ENCODE measurements at places on chromosomes 6 and 20.
A peak's percentile ranks its signal among the peaks of the same experiment; 100 is the strongest.

- no peak for DNase-seq
Observed at GRCh38 chr20:46933150-46933549, 38.5 kb downstream of the EYA2 start.

- peak; percentile 51 for DNase-seq
Observed at GRCh38 chr6:99521633-99522151, 6.5 kb upstream of the USP45 start.

GRCh38 chr20:60272790-60273189 is 314.6 kb downstream of the CDH26 start:
- no peak for DNase-seq

GRCh38 chr20:42276718-42277602 is 658.8 kb upstream of the CHD6 start:
- DNase-seq = no peak

GRCh38 chr6:77464495-77464867 is 1.2 kb upstream of the HTR1B start:
- no peak for DNase-seq

DNA sequence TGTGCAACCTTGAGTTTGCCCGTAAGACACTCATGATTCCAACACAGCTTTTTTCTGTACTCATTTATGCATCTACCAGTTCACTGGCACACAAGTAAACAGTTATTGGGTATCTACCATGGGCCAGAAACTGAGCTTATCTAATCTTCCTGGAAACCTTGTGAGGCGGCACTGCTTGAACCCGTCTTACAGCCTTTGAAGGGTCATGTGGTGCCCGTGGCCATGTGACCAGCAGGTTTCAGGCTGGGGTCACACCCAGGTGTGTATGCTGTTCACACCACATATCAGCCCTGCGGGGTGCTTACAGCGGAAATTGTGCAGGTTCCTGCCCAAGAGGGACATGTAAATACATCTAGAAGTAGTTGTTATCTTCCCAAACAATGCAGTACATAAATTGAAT is 6.1 kb downstream of the THBD start:
- DNase-seq = no peak

GRCh38 chr6:169019727-169020491 is 233.7 kb downstream of the THBS2 start:
- DNase-seq = no peak

DNA sequence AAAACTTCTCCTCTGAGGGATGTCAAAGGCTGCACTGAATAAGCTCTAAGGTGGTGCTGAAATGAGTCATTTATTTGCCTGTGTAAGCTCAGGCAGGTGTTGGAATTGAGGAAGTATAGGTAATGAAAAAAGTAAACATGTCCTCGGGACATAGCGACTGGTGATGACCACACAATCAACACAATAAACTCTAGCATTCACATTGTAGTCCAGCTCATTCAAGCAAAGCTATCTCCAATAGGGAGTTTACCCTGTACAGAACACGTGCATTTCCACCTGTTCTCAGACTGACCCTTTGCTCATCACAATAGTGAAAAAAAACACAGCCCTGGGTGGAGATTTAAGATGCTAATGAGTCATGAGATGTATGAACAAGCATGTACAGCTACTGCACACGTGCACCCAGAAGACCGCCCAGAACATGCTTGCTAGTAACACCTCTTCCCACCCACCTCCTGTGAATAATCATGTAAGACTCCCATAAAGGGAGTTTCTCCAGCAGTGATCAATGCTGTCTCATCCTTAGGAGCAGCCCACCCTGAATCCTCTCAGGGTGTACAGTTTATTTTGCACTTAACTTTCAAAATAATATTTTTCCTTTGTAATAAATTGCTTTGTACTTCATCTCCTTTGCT is 33.0 kb upstream of the POU5F1 start:
- DNase-seq = no peak

- DNase-seq = no peak
Observed at GRCh38 chr6:29834564-29835436, 7.2 kb downstream of the HLA-G start.

DNA sequence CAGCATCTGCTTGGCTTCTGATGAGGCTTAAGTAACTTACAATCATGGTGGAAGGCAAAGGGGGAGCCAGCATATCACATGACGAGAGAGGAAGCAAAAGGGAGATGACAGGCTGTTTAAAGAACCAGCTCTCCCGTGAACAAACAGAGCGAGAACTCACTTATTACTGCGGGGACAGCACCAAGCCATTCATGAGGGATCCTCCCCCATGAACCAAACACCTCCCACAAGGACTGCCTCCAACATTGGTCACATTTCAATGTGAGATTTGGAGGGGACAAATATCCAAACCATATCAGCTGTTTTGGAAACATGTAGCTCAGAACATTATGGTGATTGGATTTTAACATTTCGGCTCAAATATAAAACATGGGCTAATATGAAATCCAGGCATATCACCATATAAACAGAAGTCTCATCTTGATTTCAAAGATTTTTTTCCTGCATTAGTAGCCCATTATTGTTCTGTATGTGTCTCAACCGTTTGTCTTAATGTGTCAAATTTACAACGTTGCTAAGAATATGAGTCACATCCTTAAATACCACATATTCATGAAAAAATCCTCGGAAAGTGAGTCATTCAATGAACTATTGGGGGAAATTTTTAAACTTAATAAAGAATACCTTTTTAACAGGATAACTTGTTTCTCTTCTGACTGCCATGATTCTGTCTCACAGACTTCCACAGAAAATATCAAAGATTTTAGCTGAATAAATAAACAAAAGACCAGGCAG is 894.3 kb downstream of the TFAP2A start:
- no peak for DNase-seq

GRCh38 chr6:105179244-105180065 is at the start of gene POPDC3:
Gene POPDC3, minus strand, starts transcription at chr6:105180014. Its CDS starts 18,105 bp downstream, at chr6:105161909.
- DNase-seq = peak; percentile 60

- DNase-seq = no peak
Observed at GRCh38 chr6:169229615-169230321, 23.9 kb downstream of the THBS2 start.

DNA sequence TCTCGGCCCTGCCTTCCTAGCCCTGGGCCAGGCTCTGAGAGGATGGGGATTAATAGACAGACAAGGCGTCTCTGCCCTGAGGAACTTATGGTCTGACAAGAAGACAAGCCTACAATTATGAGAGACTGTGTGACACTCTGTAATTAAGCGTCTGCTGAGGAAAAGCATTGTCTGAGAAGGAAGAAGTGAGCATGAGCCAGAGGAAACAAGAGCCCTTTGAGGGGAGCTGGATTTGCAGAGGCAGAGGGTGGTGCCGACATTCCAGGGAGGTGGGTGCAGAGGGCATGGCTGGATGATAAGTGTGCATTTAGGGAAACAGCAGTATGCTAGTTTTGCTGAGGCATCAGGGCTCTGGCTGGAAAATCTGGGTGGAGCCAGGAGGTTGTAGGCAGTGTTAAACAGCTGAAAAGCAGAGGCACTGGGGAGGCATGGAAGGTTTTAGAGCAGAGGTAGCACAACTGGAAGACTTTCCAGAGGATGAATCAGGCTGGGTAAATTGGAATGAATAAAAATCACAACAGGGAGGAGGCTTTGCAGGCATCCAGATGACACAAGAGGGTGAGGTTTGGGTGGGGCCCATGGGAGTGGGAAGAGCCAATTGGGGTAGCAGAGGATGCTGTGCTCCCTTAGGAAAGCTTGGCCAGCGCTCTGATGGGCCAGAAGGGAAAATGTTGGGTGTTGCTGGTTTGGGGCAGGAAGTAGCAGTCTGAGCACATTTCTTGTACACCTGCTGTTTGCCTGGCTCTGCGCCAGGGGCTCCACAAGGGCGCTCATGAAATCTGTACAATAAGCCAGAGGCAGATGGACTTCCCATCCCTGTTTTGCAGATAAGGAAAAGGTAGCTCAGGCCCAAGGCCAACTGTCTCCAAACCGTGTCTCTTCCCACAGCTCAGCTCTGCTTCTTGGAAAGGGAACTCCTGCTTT is 74.0 kb upstream of the MYL9 start:
- DNase-seq = no peak

DNA sequence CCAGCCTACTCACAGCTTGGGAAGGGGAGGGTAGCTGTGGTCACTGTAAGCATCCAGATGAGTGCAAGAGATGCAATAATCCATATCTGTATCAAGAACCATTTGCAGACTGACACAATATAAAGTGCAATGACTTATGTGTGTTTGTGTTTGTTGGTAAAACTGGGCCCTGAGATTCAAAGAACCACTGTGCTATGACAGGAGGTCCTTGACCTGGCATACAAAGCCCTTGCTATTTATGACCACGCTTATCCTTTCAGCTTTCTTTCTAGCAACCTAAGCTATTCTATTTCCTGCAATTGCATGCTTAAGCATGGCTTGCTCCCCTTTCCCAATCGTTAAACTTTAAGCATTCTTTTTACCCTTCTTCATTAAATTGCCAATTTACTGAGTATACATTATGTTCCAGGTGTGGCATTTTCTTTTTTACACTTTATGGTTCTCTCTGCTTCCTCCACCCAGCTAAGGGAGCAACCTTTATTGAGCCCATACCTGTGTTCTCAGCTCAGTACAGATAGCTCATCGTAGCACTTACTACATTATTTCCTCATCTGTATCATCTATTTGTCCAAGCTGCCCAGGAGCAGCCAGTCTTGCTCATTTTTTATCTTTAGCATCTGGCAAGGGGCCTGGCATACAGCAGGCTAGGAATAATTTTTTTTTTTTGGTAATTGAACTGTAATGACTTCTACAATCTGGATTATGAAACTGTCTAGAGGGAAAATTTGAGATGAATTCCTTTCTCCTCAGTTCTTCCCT is 3.5 kb downstream of the MCUR1 start:
- no peak for DNase-seq

DNA sequence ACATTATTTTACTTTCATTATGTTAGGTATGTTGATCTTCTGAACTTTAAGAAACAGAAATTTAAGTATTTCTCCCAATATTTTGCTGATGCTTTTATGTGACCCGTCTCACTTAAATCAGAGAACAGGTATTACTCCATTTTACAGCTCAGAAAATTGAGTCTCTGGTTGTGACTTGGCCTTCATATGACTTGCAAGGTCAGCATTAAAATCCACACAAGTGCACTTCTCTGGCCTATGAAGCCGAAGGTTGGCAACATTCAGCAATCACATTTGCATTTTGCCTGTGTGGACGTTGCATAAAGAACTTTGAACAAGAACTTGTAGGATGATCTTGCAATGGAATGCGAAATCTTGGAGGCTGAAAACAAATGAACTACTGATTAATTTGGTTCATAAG is 10.1 kb upstream of the MYLIP start:
- DNase-seq = no peak

DNA sequence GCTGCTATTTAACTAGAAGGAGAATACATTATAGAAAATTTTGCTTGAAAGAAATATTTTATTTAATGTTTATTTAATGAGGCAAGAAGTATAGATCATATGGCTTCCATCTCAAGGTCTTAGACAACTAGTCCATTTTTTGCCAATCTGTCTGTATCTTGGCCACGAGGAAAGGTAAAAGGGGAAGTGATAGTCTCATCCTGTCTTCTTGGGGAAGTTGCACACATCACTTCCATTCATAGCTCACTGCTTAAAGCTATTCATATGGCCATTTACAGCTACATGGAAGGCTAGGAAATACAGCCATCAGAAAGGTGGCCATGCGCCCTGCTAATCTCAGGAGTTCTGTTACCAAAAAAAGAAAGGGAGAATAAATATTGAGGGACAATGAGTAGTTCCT is 50.8 kb downstream of the METTL24 start:
- DNase-seq = no peak

DNA sequence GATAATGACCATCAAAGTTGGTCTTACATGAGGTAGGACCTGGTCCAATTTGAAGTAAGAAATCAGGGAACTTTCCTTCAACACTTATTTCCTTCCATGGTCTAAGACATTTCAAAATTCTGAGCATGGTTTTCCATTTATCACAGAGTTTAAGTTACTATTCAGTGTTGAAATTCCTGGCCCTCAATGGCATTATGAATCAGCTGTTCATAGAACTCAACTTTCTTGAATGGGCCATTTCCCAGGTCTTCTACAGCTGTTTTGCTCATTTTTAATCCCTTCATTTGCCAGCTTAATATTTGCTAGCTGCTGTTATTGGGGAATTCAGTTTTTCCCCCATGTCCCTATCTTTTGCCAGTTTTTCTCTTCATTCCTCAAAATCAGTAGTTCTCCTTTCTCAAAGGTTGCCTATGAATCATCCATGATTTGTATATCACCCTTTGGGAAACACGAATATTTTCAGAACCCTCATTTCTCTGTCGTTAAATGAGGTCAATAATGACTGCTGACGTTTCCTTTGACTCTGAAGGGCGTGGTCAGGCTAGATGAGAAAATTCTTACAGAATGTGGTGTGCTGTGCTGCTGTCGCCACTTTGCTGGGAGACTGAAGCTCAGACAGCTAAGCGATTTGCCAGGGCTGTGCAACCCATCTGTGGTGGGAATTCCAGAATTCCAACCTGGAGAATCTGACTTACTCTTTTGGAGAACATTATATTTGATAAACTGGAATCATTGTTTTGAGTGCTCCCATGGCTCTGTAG is 216.5 kb upstream of the FLRT3 start:
- DNase-seq = no peak

DNA sequence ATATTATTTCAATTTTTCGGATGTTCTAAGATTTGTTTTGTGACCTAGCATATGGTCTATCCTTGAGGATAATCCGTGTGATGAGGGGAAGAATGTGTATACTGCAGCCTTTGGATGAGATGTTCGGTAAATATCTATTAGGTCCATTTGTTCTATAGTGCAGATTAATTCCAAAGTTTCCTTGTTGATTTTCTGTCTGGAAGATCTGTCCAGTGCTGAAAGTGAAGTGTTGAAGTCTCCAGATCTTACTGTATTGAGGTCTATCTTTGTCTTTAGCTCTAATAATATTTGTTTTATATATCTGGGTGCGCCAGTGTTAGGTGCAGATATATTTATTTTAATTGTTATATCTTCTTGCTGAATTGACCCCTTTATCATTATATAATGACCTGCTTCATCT is 32.2 kb upstream of the SNAP91 start:
- DNase-seq = no peak

DNA sequence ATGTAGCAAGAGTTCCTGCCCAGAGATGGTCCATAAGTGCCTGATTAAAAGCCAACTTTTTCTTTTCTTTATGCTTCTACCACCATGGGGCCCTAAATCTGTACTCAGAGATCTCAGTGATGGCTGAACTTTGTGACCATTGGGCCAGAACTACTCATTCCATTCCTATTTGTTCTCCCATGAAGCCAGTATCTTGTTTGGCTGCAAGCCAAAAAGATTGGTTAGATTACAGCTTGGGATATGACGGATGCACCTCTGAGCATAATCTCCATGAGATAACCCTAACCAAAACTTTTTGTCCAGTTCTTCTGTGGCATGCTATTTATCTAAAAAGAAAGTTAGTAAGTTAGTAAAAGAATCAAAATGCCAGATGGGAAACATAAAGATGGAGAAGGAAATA is 72.2 kb downstream of the PLCB4 start:
- DNase-seq = no peak

- DNase-seq = no peak
Observed at GRCh38 chr6:46412662-46413061, 78.6 kb downstream of the RCAN2 start.

DNA sequence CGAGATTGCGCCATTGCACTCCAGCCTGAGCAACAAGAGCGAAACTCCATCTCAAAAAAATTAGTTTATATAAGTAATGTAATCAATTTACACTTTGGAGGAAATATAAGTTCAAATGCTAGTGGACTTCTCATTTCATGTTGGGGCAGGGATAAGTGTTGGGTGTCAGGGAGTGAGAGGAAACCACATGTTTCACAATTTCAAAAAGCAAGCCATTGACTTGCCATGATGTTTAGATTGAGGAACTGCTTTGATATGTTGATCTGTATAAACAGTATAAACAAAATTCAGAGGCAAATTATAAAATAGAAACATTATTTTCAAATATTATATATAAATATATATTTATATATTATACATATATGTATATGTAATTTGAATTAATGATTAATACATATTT is 42.7 kb downstream of the FILIP1 start:
- no peak for DNase-seq
